Stimulated activated CD4-positive, alpha-beta T cell treated with anti-CD3 and anti-CD28 coated beads, Interleukin-15, amount 100 ng/mL, for 1 hour (primary cell): ENCODE measurements at places on chromosomes 7 and 10.

- no peak for DNase-seq
Observed at GRCh38 chr7:101088069-101088425, 2.8 kb downstream of the TRIM56 start.

DNA sequence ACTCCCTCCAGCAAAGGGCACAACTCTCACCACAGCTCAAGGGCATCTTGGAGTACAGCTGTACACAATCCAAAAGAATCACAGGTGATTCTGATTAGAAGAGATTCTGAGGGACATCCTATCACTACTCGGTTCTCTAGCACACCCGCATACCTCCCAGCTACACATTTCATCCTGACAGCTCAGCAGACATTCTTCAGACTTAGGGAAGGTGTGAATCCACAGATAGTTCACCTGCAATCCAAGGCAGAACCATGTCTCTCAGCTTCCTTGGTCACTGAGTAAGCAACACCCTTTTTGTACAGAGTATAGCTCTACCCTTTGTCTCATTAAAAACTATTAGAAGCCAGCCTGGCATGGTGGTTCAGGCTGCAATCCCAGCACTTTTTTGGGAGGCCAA lies 26.8 kb upstream of the FBXW4 start:
- no peak for DNase-seq

GRCh38 chr7:51607447-51607846 lies 290.8 kb upstream of the COBL start:
- no peak for DNase-seq

DNA sequence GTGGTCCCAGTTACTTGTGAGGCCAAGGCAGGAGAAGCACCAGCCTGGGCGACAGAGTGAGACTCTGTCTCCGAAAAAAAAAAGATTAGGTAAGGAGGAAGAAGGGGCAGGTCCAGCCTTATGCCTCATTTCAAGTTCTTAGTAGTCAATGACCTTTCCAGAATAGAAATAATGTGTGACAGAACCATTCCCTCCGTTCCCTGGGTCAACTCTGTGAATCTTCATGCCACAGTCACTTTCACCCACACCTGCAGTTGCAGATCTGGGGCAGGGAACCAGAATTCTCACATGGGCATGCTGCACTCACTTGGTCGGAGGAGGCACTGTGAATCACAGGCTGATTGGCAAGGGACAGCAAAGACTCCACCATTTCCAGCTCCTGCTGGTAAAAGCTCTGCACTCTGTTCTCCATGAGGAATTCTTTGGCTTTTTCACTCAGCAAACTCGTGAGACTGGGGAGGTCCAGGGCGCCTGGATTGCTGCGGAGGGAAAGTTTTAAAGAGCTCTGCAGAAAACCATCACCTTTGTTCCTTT lies 20.7 kb downstream of the STN1 start:
- DNase-seq: no peak

DNA sequence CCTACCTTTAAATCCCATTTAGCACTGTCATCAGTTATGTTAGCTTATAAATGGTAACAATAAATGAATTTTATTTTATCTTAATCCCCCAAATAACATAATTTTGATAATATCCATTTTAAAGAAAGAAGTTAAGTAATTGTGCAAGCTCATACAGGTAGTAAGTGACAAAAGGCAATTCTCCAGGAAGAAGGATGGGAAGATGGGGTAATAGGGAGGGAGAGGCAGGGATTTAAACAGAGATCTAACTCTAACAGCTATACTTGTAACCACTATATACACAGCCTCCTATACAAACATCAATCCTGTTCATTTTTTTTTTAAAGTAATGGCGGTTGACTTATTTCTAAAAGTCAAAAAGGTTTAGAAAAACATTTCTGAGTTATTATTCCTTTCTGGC lies 119.4 kb downstream of the SGMS1 start:
- DNase-seq: no peak

DNA sequence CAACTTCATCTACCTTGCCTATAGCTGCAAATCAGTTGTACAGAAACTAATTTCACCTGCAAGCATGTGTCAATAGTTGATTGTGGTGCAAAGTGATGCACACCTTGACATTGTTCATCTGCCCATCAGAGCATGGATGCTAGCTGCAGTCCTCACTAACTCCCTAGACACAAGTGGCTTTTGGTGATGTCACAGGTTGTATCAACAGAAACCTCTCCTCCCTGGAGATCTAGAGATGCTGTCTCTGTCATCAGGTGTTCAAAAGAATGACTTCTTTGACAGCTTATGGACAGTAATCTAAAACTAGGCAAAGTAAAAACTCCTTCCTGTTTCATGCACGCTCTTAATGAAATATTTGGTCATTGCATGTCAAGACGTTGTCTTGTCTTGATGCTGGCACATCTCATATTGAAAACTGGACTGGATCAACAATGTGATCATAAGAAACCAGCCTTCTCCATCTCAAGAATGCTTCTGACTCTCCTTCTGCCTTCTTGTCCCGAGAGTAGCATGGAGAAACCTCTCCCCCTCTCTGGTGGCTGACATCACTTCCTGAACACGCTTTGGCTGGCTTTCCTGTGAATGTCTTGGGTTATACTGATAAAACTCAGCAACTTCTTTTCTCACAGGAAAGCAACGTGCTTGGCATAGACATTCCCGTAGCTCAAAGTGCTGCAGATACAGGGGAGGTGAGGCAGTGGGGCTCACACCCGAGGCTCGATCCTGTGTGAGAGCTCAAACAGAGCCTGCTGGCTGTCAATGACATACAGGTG lies 176.2 kb upstream of the CDCA7L start:
- no peak for DNase-seq

DNA sequence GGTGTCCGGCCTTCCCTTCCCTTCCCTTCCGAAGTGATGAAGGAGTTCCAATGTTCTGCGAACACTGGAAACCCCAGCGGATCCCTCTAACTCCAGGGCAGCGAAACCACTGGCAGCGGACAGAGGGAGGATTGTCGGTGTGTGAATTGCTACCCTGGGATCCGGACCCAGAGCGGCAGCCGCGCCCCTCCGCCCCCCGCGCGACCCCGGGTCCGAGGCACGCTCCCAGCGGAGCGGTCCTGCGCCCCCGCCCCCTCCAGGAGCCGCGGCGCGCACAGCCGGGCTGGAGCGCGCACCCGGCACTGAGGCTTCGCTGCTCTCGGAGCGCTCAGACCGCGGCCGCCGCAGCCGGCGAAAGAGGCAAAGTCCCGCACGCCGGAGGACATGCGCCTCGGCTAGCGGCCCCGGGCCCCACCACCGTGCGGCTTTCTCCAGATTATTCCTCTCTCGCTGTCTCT lies at the start of gene PTPRZ1:
PTPRZ1 (plus strand) TSS at position 331 of the 458 bp plus-strand sequence. CDS start 339 bp downstream, outside the sequence.
- no peak for DNase-seq

DNA sequence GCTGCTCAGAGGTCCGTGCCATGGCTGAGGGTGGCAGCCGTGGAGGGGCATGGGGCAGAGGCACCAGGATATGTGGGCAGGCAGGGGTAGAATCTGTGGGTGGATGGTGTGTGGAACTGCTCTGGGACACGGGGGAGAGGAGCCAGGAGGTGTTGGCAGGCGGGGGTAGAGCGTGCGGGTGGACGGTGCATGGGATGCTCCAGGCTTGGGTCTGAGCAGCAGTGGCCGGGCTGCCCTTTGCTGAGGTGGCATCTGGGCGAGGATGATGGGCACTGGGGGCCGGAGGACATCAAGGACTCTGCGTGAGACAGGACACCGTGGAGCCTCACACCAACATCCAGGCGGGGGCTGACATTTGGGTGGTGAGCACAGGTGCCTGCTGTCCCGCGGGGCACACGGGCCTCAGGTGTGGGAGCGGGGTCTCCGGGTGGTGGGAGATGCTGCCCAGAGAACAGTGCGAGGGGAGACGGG lies 46.2 kb downstream of the JAKMIP3 start:
- no peak for DNase-seq

- DNase-seq: no peak
Observed at GRCh38 chr10:78706256-78706655, 362.5 kb upstream of the ZMIZ1 start.
